ENCODE measurements at places on chromosomes 12 and 14.
A peak's percentile ranks its signal among the peaks of the same experiment; 100 is the strongest.

GRCh38 chr12:46946137-46946536 lies 120.3 kb upstream of the SLC38A4 start:
- H3K27ac ChIP-seq: no peak overlapping the region
- no peaks in the 10 kb centered on the region for H3K27me3 ChIP-seq
- no peak overlapping the region for H3K4me3 ChIP-seq
- DNase-seq: no peak
- peaks cover 2% of the 10 kb centered on the region for H3K4me1 ChIP-seq

GRCh38 chr14:25622763-25623162 lies 572.8 kb upstream of the STXBP6 start:
- no peak overlapping the region for H3K4me3 ChIP-seq
- H3K4me1 ChIP-seq: no peaks in the 10 kb centered on the region
- H3K27ac ChIP-seq: no peak overlapping the region
- no peaks in the 10 kb centered on the region for H3K27me3 ChIP-seq

DNA sequence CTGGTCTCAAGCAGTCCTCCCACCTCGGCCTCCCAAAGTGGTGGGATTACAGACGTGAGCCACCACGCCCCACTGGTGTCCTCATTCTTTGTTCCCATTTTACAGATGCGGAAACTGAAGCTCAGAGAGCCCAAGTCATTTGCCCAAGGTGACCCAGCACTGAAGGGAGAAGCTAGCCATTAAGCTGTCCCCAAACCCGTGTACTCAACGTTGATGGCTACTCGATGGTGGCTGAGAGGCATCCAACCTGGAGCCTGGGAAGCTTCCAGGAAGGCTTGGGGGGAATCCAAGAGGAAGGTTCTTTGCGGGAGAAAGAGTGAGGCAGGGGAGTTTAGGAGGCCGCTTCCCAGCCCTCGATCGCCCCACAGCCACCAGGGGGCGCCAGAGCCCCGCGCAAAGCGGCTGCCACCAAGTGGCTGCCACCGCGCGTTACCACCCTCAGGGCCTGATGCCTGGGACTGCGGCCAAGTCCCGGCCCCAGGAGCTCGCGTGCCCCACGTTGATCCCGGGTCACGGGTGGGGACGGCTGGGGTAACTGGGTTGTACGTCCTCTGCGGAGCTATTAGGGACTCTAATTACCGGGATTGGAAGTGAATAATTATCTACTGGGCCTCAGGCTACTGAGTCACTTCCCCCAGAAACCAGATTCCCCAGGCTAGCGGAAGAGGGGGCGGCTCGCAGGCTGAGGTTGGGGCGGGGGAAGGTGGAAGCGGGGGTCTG lies 8.8 kb upstream of the SH2B3 start:
- H3K27me3 ChIP-seq: no peaks in the 10 kb centered on the region
- H3K4me1 ChIP-seq: peaks cover 14% of the 10 kb centered on the region
- H3K4me3 ChIP-seq: peak overlapping the region; percentile 83
- DNase-seq: peak; percentile 92
- H3K27ac ChIP-seq: no peak overlapping the region
- no peaks in the 10 kb centered on the region for H3K36me3 ChIP-seq

GRCh38 chr12:5830111-5830510 lies 114.9 kb downstream of the ANO2 start:
- peaks cover 17% of the 10 kb centered on the region for H3K27me3 ChIP-seq
- H3K36me3 ChIP-seq: no peaks in the 10 kb centered on the region
- no peaks in the 10 kb centered on the region for H3K4me1 ChIP-seq

GRCh38 chr14:21796916-21797315 lies 123.3 kb upstream of the OR4E1 start:
- H3K27ac ChIP-seq: no peak overlapping the region
- no peaks in the 10 kb centered on the region for H3K36me3 ChIP-seq
- peaks cover 12% of the 10 kb centered on the region for H3K27me3 ChIP-seq
- DNase-seq: no peak
- peak overlapping the region; percentile 52 for H3K4me3 ChIP-seq

GRCh38 chr12:42652048-42652447 lies 62.5 kb upstream of the PRICKLE1 start:
- H3K27ac ChIP-seq: no peak overlapping the region
- no peak for DNase-seq
- H3K4me1 ChIP-seq: no peaks in the 10 kb centered on the region
- no peaks in the 10 kb centered on the region for H3K36me3 ChIP-seq
- H3K27me3 ChIP-seq: no peaks in the 10 kb centered on the region

DNA sequence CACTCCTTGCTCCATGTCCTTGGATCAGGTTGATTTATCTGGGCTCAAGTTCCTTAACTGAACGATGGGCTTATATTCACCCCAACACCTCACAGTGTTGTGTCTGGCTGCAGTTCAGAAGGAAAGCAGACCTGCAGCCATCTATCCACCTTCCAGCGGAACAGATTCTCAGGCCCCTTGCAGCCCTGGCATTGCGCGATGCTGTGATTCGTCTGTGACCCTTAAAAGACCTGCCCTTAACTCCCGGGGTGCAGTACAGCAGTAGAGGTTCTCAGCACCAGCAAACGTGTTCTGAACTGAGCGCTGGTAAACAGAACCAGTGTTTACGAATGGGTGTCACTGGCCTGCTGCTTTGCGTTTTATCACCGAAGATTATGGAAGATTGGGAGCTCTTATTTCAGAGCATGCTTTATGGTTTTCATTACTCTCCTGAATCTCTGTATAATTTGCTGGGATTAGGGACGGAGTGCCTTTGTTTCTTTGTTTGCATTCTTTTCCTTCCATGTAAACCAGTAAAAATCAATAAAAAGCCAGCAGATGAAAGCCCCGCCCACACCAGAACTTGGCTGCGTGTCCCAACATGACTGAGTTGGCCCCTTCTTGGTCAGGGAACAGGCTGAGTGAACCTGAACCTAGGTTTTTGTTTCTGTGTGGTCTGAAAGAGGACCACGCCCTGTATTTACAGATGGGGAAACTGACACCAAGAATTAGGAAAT lies 286.7 kb upstream of the CRY1 start:
- no peaks in the 10 kb centered on the region for H3K36me3 ChIP-seq
- no peak for DNase-seq
- no peak overlapping the region for H3K4me3 ChIP-seq
- H3K27ac ChIP-seq: no peak overlapping the region

- peaks cover 25% of the 10 kb centered on the region for H3K36me3 ChIP-seq
- peak overlapping the region; percentile 51 for H3K27ac ChIP-seq
- no peak overlapping the region for H3K4me3 ChIP-seq
- H3K27me3 ChIP-seq: no peaks in the 10 kb centered on the region
- peaks cover 10% of the 10 kb centered on the region for H3K4me1 ChIP-seq
- no peak for DNase-seq
These were observed 40.6 kb downstream of the EP400 start for GRCh38 chr12:131990066-131990979.

DNA sequence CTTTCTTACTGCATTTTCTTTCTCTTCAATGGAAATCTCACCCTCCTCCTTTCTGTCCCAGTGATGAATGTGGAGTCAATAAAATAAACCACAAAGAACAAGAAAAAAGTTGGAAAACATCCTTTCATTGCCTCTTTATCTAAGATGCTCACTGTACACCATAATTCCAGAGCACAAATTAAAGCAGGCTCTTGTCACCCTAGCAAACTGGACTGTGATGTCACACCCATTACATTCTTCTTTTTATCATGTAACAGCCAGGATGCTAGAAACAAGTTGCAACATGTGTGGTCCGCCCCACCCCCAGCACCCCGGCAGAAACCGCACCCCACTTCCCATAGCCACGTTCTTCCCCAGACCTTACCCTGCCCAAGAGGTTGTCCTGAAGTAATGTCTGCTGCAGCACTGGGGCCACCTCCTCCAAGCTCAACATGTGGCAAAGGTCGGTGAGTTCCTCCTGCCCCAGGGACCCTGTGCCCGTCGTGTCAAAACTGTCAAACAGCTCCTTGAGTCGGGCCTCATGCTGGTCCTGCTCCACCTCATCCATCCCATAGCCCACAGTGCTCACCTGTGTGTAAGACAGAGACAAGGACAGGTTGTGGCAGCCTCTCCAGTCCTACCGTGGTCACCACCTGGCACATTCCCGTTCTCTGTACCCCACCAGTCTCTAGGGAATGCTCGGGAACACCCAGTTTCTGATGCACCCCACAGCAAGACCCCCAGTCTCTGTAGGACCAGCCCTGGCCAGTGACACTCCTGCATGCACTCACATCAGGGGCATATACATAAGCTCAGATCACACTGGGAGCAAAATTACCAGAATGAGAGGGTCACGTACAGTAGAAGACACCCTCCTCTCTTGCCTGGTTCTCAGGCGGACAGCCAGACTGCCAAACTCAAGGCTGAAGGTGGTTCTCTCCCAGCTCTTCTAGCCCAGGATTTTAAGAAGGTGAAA lies 9.2 kb downstream of the NIN start:
- peak overlapping the region; percentile 87 for H3K4me3 ChIP-seq
- H3K27ac ChIP-seq: peak overlapping the region; percentile 94
- peaks cover 61% of the 10 kb centered on the region for H3K4me1 ChIP-seq
- no peaks in the 10 kb centered on the region for H3K27me3 ChIP-seq
- DNase-seq: peak; percentile 12

DNA sequence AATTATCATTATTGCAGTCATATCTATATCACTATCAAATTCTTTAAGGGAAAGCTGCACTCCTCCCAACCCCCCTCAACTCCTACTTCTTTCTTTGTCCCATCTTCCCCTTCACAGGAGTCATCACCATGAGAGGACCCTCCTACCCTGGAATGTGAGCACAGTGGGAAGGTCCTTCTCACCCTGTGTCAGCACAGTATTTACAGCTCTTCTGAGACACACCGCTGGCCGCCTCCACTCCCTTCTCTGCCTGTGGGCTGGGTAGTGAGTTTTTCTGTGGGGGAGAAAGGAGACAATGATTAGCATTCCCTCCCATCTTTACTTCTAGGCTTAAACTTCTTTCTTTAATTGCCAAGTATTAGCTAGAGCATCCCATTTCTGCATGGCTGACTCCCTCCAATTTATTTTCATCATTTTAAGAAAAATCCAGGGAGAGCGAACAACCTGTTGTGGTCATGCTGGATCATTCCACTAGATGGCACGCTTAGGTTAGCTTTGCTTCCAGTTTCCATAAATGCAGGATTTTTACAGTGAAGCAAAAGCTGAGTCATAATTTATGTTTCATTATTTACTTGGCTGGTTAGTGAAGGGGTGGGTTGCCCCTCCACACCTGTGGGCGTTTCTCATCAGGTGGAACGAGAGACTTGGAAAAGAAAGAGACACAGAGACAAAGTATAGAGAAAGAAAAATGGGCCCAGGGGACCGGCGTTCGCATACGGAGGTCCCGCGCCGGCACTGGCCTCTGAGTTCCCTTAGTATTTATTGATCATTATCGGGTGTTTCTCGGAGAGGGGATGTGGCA lies 188.5 kb downstream of the ALX1 start:
- H3K27ac ChIP-seq: no peak overlapping the region
- H3K4me3 ChIP-seq: peak overlapping the region; percentile 47
- H3K36me3 ChIP-seq: no peaks in the 10 kb centered on the region
- peaks cover 2% of the 10 kb centered on the region for H3K4me1 ChIP-seq

DNA sequence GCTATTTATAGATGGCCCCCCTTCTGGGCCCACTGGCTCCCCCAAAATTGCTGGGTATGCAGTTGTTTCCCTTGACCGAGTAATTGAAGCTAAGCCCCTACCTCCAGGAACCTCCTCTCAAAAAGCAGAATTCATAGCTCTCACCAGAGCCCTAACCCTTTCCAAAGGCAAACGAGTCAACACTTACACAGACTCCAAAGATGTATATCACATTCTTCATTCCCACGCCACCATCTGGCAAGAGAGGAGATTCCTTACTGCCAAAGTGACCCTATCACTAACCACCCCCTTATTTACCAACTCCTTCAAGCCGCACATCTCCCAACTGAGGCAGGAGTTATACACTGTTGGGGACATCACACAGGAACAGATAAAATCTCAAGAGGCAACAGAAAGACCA lies 66.8 kb downstream of the MOK start:
- no peaks in the 10 kb centered on the region for H3K27me3 ChIP-seq
- no peaks in the 10 kb centered on the region for H3K4me1 ChIP-seq
- H3K27ac ChIP-seq: no peak overlapping the region
- peaks cover 2% of the 10 kb centered on the region for H3K36me3 ChIP-seq

DNA sequence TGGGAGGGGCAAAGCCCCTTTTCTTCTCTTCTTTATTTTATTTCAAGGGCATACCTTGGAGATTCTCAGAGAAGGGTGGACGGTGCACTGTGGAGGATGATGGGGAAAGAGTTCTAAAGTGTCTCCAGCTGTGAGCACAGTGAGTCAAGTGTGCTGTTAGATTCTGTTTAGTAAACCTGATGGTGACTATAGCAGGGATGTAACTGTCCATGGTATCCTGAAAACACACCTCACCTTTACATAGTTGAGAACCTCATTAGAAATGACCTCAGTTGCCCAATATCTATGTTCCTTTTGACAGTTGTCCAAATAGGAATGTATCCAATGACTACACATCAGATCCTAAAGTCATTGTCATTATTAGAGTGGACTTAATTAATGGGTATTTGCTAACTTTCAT lies 38.0 kb downstream of the CNTN1 start:
- no peak overlapping the region for H3K4me3 ChIP-seq
- no peaks in the 10 kb centered on the region for H3K27me3 ChIP-seq
- H3K4me1 ChIP-seq: no peaks in the 10 kb centered on the region
- no peaks in the 10 kb centered on the region for H3K36me3 ChIP-seq
- no peak overlapping the region for H3K27ac ChIP-seq

DNA sequence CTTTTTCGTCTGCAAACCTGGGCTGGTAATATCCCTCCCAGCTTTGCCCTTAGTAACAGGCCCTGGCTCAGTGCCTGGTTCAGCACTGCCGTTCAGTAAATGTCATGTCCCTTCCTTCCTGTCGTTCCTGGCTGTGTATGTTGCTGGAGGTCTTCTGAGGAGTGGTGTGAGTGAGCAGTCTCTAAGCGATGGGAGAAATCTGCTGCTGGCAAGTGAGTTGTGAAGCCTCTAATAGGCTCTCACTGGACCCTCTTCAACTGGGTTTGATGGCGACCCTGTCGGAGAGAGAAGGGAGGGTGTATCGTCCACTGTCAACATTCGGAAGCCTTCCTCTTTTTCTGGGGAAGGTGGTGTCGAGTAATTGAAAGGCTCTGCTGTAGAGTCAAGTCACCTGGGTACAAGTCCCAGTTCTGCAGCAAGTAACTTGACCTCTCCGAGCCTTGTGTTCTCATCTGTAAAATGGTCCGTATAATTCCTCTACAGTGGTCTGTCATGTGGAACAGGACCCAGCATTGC lies 62.8 kb downstream of the HRK start:
- peak overlapping the region; percentile 98 for H3K27ac ChIP-seq
- peak overlapping the region; percentile 93 for H3K4me3 ChIP-seq
- H3K4me1 ChIP-seq: peaks cover 21% of the 10 kb centered on the region

- H3K4me1 ChIP-seq: peaks cover 10% of the 10 kb centered on the region
- peaks cover 12% of the 10 kb centered on the region for H3K27me3 ChIP-seq
- H3K36me3 ChIP-seq: peaks cover 5% of the 10 kb centered on the region
- no peak for DNase-seq
- H3K27ac ChIP-seq: no peak overlapping the region
- H3K4me3 ChIP-seq: no peak overlapping the region
These were observed 92.6 kb upstream of the HIF1A start for GRCh38 chr14:61602733-61603077.

- no peak overlapping the region for H3K27ac ChIP-seq
- no peaks in the 10 kb centered on the region for H3K4me1 ChIP-seq
- no peak overlapping the region for H3K4me3 ChIP-seq
- H3K27me3 ChIP-seq: peaks cover 50% of the 10 kb centered on the region
- H3K36me3 ChIP-seq: peaks cover 4% of the 10 kb centered on the region
These were observed 133.1 kb downstream of the PRIMA1 start for GRCh38 chr14:93655078-93655750.
